ENCODE measurements at places on chromosomes 6 and 20. TPM values are rescaled to one million over a fixed set of nuclear protein-coding genes. Genes with fewer than 3 reads are reported as not detected.

RNF182 gene
- 1.9 TPM for polyA plus RNA-seq

GRCh38 chr6:28634411-28634760, 108.7 kb downstream of the GPX5 start:
- DNase-seq = no peak

DNA sequence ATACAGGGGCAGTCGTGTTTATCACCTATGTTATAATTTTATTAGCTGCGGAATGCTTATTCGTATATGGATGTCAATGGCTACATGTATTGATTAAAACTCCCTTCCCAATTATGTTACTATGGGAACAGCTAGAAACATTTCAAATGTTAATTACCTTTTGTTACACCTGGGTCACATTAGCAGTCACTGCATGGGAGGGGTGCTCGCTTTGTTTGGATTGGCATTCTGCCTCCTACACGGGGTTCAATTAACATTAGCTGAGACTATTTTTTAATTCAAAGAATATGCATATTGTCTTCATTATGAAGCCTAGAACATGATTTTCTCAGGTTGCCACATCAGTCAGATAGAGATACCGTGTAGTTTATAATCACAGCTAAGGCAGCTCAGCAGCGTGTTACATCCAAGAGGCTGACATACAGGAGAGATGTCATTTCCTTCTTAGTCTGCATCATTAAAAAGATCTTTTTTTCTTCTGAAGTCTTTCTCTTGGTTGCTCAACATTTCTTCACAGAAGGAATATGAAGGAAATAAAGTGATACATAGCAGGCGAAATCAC, 76.2 kb upstream of the RPS6KA2 start:
- no peak for DNase-seq

- no peak for DNase-seq
Measured at GRCh38 chr6:67802771-67803170, 832.3 kb upstream of the ADGRB3 start.

BHLHE23 gene
- not detected for polyA plus RNA-seq

RAB44 gene
- 0.02 TPM for polyA plus RNA-seq

DNA sequence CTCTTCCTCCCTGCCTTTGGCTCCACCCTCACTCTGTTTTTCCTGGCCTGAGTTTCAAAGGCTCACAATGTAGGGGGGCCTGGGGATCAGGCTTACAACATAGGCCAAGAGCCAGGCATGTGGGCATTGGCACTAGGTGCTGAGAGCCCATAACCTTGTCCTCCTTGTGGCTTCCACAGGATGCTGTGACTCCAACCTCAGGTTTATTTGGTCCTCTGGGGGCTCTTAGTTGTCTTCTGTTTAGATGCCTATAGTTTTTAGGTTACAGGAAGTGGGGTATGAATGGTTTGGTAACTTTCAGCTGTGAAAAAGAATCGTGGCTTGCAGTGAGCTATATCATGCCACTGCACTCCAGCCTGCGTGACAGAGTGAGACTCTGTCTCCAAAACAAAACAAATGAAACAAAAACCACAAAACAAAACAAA, 25.6 kb downstream of the MMP24 start:
- DNase-seq = no peak

DNA sequence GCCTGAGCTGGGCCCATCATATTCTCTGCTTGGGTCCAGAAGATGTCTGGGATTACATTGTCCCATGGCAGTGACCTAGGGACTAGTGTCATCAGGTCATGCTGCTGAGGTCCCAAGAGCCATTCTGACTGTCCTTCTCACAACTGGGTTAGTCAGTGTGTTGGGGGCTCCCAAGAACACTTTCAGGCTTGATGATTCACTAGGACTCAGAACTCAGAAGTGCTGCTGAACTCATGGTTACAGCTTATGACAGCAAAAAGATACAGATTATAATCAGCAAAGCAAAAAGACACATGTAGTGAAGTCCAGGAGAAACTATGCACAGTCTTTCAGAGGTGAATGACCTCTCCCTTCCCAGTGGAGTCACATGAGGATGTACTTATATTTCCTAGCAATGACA, 107.8 kb downstream of the SYNE1 start:
- no peak for DNase-seq

DNA sequence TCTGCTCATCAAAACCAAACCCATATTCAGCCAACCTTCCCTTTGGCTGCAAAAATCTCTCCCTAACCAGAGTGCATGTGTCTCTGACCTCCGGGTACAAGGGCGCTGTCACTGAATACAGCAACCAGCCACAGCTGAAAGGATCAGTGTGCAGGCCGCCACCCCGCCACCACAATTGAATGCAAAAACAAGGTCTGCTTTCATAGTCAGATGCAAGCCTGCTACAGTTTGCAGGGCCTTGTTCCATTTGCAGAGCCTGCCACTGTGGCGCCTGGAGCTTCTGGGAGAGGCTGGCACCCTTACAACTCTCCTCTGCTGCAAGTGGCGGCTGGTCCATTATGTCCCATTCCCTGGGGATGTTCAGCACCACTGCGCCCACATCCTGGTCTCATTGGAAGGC, 23.5 kb downstream of the MDGA1 start:
- no peak for DNase-seq

TDP2 gene
- 28.2 TPM for polyA plus RNA-seq

MUC21 gene
- not detected for polyA plus RNA-seq

DNA sequence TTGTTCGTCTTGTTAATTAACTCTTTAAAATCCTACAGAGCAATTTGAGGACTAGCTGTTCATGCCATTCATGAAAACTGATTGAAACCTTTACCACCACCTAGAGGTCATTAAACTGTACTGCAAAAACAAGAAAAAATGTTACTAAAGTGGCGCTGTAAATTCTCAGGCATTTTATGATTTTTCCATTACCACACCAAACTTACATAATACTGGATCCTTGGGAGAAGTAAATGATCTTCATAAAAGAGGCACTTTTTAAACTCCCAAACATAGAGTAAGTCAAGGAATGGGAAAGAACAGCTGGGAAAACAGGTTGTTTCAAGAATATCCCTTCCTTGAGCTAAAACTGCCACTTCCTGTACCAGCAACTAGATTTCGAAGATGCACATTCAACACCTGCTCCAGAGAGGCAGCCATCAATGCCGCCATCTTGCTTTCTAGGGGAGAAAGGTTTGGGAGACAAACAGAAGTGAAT, 54.3 kb downstream of the MYLIP start:
- DNase-seq = peak; percentile 53

DNA sequence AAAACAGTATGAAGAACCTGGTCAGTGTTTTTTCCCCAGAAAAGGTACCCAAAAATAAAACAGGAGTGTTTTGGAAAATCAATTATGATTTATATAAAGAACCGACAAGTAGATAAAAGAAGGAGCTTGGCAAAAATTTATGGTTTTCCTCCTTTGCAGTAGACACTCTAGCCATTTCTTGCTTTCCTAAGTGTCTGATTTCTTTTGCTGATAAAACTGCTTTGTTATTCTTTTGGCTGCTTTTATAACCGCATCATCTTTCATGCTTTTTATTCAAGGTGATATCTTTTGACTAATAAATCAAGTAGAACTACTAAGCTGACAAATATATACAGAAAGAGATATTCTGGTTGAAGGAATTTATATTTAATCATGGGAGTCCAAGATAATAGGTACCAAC, 16.6 kb downstream of the ATG5 start:
- no peak for DNase-seq

DNA sequence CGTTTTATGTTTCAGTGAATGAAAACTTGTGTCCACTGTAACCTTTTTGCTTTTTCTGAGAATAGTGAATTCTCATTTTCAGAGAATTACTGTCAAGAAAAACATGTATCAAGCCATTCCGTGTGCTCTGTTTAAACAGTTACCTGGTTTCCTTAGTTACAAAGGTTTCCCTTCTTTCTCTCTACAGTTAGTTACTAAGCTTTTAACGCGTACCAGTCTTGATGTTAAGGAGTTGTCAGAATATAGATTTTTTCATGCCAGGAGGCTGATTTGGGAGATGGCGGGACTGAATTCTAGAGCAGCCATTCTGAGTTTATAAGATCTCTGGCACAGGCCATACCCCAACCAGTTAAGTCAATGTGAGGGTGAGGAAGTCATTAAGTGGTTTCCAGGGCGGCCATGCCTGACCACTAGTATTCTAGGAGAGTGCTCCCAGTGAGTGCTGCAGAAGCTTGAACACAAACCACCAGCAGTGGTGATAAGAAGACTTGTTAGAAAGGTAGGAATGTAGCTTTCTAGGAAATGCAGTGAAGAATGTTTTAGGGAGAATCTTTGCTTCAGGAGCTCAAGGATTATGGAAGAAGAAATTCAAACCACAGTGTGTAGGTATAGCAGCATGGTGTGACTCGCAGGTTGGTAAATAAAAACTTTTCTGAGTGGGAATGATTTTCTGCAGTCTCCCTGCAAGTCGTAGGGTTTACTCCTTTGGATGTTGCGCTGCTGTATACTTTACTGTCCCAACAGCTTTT, 112.9 kb downstream of the JARID2 start:
- no peak for DNase-seq

TMC2 gene
- polyA plus RNA-seq = not detected

DNA sequence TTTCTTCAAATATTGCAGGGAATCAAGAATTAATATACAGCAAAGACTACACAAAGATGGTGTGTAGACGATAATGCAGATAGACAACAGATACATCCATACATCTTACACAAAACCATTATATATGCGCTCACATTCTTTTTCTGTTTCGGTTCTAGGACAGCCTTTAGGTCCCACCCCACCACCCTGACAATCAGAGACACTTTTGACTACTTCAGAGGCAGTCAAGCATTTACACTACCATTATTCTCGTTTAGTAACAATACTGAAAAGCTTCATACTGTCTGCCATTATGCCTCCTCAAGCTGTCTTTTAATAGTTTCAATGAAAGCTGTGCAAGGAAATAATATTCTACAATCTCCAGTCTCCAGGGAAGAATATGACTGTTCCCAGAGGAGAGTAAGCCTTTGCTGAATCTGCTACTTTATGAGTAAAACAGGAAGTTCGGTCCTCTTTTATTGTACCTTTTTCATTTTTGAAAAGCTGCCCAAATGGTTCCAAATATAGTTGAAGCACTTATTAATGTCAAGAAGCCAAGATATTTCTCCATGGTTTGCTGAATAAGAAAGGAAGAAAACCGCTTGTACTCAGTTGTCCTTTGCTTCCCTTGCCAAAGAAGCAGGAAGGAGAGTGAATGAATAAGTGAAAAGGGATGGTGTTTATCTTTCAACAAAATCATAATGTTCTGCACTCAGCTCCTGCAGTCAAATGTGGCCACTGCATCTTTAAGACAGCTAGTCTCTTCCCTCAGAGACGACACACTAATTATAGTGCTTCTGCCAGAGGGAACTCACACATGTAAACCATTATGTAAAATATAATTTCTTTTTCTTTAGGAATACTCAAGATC, 468.3 kb downstream of the CDC5L start:
- DNase-seq = peak; percentile 50

DNA sequence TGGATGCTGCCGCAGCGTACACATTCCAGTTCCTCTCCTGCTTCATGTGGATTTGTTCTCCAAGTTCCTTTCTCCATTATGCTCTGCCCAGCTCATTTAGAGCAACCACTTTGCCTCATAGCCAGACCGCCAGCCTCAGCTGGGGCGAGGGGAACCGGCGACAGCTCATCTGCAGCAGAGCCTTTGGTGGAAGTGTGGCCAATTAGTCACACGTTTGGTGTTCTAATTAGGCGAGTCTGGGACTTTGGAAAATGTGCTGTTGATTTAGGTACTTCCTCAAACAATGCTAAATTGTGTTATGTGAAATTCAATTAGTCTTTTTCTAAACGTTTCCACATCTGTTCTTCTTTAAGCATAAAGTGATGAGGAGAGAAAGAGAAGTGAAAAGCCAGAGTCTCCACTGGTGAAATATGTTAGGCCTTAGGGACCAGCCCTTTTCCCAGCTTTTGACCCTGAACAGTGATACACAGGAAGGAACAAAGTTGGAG, 217.9 kb downstream of the TBX18 start:
- peak; percentile 11 for DNase-seq

ANKRD6 gene
- 1.1 TPM for polyA plus RNA-seq

DNA sequence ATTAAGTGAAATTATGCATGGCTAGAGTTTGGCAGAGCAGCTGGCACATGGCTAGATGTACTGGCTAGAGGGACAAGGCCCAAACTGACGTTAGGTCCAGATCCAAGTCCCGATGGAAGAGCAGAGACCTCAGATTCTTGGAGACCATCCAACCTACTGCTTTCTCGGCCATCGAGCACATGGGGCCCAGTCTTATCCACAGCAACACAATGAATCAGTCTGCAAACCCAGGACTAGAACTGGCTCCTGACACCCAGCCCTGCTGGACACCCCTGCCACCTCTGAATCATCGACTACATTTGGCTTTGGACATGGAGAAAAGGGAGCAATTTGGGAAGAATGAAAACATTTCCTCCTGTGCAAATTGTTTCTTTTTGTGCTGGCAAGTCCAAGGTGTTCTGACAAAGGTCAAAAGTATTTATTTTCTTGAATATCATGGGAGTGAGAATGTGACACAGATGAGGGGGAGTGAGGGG, 23.9 kb upstream of the YWHAB start:
- DNase-seq = peak; percentile 26

PRL gene
- polyA plus RNA-seq = not detected

- DNase-seq = no peak
Measured at GRCh38 chr6:5827056-5827904, 179.4 kb downstream of the NRN1 start.
